ENCODE measurements at places on chromosomes 6 and 20. TPM values are rescaled to one million over a fixed set of nuclear protein-coding genes. Genes with fewer than 3 reads are reported as not detected.

Gene SRSF12
- under 0.01 TPM for total RNA-seq

DNA sequence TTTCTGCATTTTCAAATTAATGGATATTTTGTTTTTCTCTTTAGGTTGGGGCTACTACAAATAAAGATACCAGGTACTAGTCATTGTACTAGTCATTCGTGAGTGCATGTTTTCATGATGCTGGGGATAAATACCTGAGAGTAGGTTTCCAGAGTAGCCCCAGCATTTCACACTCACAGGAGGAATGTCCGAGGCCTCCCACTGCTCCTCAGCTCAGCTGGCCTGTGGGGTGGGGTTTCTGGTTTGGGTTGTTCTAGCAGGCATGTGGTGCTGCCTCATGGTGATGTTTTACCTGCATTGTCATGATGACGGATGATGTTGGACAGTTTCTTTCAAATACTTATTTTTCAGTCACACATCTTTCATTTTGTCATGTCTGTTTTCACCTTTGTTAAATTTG lies 144.5 kb downstream of the SMOC2 start:
- no peaks in the 10 kb centered on the region for H3K4me1 ChIP-seq
- no peak overlapping the region for H3K27ac ChIP-seq
- H3K4me3 ChIP-seq: no peak overlapping the region
- H3K27me3 ChIP-seq: no peaks in the 10 kb centered on the region

DNA sequence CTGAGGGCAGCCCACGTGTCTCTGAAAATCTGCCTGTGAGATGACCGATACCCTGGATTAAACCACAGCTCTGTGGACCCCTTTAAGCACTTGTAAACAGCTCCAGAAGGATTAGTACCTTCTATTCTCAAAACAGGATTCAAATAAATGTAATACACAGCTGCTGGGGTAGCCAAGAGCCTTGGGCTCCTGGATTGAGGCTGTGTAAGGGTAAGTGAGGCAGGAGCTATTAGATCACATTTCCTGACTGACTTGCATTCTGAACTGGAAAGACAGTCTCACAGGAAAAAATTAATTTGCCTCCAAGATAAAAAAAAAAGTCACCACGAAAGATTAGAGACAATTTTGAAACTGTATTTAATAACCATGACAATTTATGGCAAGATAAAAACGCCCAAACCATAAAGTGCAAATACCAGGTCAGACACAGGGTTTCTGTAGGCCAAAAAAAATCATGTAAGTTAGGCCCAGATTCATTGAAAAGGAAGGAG lies 78.0 kb downstream of the TRMT11 start:
- no peak overlapping the region for H3K4me3 ChIP-seq
- H3K4me1 ChIP-seq: no peaks in the 10 kb centered on the region
- no peak for DNase-seq
- H3K27ac ChIP-seq: no peak overlapping the region
- no peaks in the 10 kb centered on the region for H3K27me3 ChIP-seq

DNA sequence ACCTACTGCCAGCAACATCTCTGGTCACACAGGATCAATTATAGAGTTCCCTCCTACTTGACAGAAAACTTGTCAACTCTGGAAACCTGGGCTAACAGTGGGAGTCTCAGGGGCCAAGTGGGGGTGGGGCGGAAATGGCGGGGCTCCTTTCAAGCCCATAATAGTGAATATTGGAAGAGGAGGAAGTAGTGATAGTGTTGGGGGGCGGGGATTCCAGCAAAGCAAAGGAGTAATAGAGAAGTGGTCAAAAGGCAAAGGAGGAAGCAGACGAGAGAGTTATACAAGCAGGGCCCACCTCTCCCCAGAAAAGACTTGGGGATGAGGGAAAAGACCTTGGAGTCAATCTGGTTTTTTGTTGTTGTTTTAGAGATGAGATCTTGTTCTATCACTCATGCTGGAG lies 2.1 kb downstream of the DEF6 start:
- H3K4me3 ChIP-seq: no peak overlapping the region
- H3K4me1 ChIP-seq: no peaks in the 10 kb centered on the region
- H3K36me3 ChIP-seq: 0 out of 2 replicates have a peak, but pooled peaks cover 3% of the 10 kb centered on the region
- no peaks in the 10 kb centered on the region for H3K27me3 ChIP-seq

GRCh38 chr6:20208687-20209378 lies 3.4 kb downstream of the MBOAT1 start:
- H3K27ac ChIP-seq: no peak overlapping the region
- no peak overlapping the region for H3K4me3 ChIP-seq
- H3K4me1 ChIP-seq: peaks cover 5% of the 10 kb centered on the region
- no peak for DNase-seq
- H3K36me3 ChIP-seq: no peaks in the 10 kb centered on the region

DNA sequence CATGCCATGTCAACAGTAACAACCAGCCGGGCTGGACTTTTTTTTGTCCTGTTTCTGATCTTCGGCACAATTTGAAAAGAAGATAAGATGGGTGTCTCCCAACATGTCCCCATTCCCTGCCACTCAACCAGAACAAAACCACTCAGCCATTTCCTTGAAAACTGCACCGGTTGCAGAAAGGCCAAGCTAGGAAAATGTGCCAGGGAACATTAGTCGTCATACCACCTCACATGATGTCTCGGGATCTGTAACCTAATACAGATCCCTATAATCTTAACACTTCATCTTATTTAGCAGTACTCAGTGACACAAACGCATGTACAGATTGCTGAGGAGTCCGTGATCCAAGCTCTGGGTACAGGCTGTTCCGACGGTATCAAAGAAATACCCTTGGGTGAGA lies 46.5 kb downstream of the ALDH8A1 start:
- H3K4me3 ChIP-seq: no peak overlapping the region
- H3K4me1 ChIP-seq: peaks cover 4% of the 10 kb centered on the region
- H3K36me3 ChIP-seq: no peaks in the 10 kb centered on the region
- peak; percentile 9 for DNase-seq
- H3K27ac ChIP-seq: no peak overlapping the region
- no peaks in the 10 kb centered on the region for H3K27me3 ChIP-seq

Gene DZANK1
- total RNA-seq: 3.4 TPM

DNA sequence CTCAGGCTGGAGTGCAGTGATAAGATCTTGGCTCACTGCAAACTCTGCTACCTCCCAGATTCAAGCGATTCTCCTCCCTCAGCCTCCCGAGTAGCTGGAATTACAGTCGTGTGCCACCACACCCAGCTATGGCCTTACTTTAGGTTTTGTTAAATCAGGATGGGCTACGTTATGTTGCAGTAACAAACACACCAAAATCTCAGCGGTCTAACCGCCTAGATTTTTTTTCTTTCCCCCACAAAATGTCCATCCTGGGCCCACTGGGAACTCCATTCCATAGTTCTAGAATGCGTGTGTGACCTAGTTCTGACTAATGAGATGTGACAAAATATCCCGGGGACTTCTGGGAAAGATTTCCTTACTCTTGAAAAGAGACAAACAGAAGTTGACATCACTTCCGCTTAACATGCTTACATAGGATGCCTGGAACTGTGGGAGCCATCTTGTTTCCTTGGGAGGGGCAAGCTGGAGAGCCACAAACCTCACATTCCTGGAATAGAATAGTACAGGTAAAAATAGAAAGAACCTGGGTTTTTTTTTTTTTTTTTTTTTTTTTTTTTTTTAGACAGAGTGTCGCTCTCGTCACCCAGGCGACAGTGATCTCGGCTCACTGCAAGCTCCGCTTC lies 42.3 kb upstream of the TRERF1 start:
- H3K27me3 ChIP-seq: no peaks in the 10 kb centered on the region
- no peaks in the 10 kb centered on the region for H3K36me3 ChIP-seq
- DNase-seq: no peak
- no peaks in the 10 kb centered on the region for H3K4me1 ChIP-seq
- H3K4me3 ChIP-seq: no peak overlapping the region

GRCh38 chr6:39051399-39052122 lies 3.0 kb downstream of the GLP1R start:
- no peaks in the 10 kb centered on the region for H3K36me3 ChIP-seq
- H3K27me3 ChIP-seq: peaks cover 37% of the 10 kb centered on the region
- no peaks in the 10 kb centered on the region for H3K4me1 ChIP-seq
- DNase-seq: no peak
- no peak overlapping the region for H3K27ac ChIP-seq
- H3K4me3 ChIP-seq: no peak overlapping the region

Gene CRYBG1
- 6.2 TPM for total RNA-seq

DNA sequence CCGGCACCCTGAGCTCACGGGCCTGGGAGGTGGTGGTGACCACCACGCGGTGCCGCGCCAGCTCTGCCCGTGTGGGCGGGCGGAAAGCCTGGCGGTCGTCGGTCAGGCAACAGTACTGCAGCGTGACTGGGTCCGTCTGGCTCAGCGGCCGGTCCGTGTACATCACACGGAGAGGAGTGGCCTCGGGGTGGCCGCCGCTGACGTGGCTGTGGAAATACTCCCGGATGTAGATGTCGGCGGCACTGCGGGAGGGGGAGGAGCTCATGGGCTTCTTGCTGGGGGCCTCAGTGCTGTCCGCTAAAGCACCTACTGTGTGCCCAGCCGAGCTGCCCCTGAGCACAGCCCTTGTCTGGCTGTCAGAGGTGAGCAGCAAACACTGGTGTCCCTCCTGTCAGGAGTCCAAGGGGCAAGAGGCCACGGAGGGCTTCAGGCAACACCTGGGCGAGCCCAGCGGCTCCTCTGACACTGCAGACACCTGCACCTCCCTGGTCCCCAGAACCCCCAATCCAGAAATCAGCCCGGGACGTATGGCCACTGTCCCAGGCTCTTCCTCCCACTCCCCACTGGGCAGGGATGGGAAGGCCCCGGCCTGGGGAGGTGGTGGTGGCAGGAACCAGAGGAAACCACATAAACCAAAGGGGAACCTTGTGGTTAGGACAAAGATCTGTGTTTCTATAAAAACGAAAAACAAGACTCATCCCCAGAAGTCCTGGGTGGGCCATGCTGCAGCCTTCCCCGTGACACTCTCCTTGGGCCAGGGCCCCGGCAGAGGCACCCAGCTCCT lies 6.5 kb downstream of the HELZ2 start:
- H3K27me3 ChIP-seq: no peaks in the 10 kb centered on the region
- H3K36me3 ChIP-seq: no peaks in the 10 kb centered on the region
- no peak overlapping the region for H3K27ac ChIP-seq
- no peak overlapping the region for H3K4me3 ChIP-seq

Gene NKX2-2
- total RNA-seq: not detected

Gene BPIFB2
- not detected for total RNA-seq

DNA sequence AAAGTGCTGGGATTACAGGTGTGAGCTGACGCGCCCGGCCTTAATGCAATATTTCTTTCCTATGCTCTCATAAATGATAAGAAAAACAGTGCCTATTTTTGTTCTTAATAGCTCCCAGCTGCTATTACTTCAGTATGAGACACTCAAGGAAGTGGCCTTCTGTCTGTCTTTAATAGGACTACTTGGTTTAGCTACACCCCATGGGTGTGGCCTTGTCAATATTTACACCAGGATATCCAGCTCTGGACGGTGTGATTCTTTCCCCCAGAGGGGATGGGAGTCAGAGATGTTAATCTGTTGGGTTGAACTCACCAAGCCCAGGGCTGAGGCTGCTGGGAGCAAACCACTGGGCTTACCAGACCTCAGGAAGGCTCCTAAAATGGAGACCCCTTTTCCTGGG lies 134.2 kb downstream of the CEP57L1 start:
- H3K27me3 ChIP-seq: no peaks in the 10 kb centered on the region
- no peaks in the 10 kb centered on the region for H3K36me3 ChIP-seq
- no peak overlapping the region for H3K27ac ChIP-seq

- peaks cover 38% of the 10 kb centered on the region for H3K4me1 ChIP-seq
- no peaks in the 10 kb centered on the region for H3K36me3 ChIP-seq
- no peaks in the 10 kb centered on the region for H3K27me3 ChIP-seq
- DNase-seq: no peak
- H3K4me3 ChIP-seq: no peak overlapping the region
Measured at GRCh38 chr6:16396497-16397319, 158.3 kb downstream of the GMPR start.

Gene PKHD1
- total RNA-seq: not detected

Measured in GM23248 (cell line).